ENCODE measurements at places on chromosomes 5 and 9.

DNA sequence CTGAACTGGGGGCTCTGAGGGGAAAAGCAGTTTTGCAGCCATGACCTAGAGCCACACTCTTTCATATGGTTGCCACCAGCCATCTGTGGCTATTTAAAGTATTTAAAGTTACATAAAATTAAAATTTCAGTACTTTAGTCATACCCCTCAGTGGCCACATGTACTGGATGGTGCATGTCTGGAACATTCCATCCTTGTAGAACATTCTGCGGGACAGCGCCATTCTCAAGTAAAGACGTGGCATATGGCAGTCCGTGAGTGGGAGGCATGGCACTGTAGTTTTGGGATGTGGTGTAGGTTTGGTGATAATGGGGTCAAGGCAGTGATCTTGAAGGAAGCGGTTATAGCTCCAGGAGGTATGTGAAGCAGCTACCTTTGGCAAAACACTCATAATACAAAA is 61.4 kb upstream of the NFIL3 start:
- no peak for DNase-seq

GRCh38 chr9:93648181-93648580 is 71.8 kb downstream of the PHF2 start:
- no peak for DNase-seq

- DNase-seq = no peak
Observed at GRCh38 chr5:89395111-89395510, 512.1 kb upstream of the MEF2C start.

DNA sequence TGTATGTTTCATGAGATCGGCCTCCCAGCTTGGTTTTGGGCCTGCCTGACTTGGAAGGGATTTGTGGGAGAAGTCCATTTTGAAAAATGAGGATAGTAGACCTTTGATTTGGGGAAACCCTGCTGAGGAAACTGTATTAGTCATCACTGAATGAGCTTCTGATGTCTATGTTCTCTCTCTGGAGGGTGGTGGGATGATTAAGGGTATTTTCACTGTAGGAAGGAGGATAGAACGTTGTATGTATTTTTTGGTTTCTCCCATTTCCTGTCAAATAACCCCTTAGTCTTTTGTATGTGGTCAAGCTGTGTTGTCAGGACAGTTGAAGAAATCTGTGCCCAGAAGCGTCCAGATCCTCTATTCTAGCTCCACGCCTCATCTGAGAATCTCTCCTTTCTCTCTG is 151.9 kb downstream of the INSYN2B start:
- DNase-seq = no peak

DNA sequence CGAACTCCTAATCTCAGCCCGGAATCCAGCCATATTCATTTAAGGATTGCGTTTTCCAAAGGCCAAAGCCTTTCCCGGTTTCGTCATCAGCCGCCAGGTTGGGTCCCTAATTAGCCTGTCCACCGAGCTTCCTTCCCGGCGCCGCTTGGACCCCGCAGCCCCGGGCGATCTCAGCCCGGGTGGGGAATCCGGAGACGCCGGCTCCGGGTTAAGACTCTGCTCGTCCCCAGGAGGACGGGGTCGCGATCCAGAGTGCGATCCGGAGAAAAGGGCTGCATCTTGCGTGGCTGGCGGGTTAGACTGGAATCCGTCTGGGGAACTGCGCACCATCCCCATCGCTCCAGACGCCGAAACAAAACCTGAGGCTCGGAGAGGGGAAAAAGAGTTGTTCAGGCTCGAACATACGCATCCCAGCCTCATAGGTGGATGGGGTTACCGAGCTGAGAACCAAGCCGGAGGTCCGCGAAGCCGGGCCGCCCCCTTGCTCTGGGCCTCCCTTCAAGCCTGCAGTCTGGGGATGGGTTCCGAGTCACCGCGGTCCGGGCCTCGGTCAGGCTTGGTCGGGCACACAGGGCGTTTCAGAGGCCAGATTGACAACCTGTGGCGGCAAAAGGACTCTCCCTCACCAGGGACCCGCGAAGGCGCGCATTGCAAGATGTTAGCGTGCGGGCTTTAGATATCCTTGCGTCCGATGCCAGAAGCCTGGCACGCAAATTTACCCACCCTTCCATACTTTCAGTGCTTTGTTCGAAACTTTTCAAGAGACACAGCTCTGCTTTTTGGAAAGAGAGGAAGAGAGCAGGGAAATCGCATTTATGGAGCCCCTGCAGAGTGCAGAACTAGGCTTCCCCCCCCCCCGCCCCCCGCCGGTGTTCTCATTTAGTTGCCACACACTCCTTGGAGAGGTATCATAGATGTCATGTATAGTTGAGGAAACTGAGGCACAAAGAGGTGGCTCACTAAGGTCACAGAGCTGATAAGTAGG is 7.9 kb downstream of the MSX2 start:
- DNase-seq = no peak

DNA sequence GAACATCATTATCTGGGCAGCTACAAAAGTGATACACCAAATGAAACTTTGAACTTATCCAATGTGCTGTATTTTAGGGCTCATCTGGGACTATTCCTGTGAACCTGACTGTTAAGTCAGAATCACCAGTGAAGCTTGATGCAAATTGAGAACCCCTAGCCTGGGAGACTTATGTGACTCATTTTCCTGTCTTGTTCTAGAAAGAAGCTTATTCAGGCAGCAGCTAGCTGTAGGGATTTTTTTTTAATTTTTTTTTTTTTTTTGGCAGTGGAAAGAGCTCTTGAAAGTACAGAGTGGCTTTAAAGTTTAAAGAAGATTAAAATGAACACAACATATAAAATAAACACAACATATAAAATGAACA is 81.1 kb upstream of the TNFAIP8 start:
- peak; percentile 72 for DNase-seq

GRCh38 chr5:79069488-79070349 is at the start of the genes BHMT2 and DMGDH:
Gene BHMT2, plus strand, starts transcription at chr5:79069767. Its CDS starts 16 bp downstream, at chr5:79069783.
Gene DMGDH, minus strand, starts transcription at chr5:79069674. Its CDS starts 54 bp downstream, at chr5:79069620.
- peak; percentile 58 for DNase-seq

DNA sequence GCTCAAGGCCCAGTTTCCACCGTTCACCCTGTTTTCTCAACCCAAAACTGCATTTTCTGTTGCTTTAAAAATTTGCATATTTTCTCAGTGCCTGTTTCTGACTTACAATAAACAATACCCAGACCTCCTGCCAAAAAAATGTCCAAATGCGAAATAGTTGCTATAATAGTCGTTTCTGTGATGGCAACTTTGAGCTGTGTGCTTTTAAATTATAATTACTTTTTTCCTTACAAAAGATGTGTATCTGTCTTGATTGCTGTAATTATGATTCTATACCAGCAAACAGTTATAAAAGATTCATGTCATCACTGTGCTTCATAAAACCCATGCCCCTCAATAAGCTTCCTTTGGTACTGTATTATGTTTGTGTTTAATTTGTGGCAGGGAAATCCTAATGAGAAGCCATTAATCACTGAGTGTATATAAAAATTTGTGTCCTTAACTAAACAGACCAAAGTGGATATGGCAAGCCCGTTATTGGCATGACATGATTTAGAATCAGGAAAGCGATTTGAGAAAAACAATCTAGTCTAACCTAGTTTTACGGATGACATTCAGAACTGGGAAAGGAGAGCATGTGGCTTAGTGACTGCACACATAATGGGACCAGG is 5.4 kb upstream of the SLC1A3 start:
- DNase-seq = no peak

DNA sequence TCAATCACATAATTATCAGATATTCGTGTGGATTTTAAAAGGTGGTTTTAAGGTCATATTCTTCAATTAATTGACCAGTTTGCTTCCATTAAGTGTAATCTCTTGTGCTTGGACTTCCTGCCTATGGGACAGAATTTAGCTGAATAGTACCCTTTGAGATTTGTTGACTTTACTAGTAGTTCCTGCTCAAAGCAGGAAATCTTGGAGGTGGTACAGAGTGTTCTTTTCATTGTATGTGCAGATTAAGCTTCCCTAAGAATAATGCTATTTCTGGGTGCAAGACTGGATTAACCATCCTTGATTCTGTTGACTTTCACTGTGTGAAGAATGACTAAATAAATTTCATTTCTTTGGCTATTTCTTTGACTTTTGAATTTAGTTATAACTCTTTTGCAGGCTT is 45.4 kb upstream of the ELL2 start:
- no peak for DNase-seq

DNA sequence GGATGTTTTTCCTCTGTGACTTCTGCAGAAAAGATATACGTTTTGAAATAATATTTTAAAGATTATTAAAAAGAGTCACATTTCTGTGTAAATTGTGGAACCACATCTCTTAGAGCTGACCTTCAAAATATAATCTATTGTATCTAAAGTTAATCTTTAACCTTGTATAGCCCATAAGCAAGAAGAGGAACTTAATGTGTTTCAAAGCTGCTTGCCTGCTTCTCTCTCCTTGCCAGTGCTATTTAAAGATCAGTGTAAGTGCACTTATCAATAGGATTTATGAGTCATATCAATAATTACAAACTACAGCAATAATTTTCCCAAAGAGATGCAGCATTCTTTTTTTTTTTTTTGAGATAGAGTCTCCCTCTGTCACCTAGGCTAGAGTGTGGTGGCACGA is 29.4 kb upstream of the GDA start:
- DNase-seq = no peak
